ENCODE measurements at places on chromosomes 7 and 10.

GRCh38 chr10:72011468-72011867 lies 47.3 kb downstream of the CHST3 start:
- DNase-seq = no peak

- DNase-seq = no peak
Measured at GRCh38 chr10:120541984-120542383, 85.0 kb downstream of the PLPP4 start.

DNA sequence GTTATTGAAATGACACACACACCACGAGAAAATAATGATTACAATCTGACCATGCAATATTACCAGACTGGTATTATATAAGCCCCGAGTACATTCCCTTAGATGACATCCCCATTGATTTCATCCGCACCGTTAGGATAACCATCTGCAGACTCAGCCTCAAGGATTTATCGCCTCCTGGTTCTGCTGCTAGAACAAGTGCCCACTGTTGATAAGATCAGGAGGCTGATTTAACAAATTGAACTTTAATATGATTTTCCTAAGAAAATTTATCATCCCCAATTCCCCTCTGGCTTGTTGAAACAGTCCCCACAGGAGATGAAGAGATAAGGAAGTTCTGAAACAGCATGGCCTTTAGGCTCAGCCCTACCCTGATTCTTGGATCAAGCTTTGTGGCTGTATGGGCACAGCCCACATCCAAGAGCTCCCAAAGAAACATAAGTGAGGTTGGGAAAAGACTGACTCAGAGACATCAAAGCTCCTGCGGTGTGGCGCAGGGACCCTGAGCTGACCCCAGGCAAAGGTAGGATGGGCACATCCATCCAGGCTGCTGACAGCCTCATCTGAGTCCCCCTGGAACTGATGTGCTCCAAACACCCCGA lies 59.2 kb upstream of the CHCHD3 start:
- no peak for DNase-seq

DNA sequence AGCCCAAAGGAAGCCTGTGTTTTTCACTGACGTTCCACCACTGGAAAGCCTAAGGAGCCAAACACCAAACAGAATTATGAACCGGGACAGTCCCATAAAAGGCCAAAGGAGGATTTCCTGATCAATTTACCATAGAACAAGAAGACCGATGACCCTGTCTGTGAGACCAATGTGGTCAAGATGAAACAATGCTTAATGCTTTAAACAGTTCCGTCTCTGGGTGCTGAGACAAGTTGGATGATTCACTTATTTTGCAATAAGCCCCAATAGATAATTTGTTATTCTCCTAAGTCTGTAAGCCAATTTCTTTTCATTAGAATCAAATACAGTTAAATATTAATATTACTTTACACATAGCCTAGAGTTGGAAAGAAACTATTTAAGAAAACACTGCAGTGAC lies 134.9 kb downstream of the MICU1 start:
- DNase-seq = no peak

GRCh38 chr10:93567277-93568104 lies 1.0 kb downstream of the FFAR4 start:
- no peak for DNase-seq

DNA sequence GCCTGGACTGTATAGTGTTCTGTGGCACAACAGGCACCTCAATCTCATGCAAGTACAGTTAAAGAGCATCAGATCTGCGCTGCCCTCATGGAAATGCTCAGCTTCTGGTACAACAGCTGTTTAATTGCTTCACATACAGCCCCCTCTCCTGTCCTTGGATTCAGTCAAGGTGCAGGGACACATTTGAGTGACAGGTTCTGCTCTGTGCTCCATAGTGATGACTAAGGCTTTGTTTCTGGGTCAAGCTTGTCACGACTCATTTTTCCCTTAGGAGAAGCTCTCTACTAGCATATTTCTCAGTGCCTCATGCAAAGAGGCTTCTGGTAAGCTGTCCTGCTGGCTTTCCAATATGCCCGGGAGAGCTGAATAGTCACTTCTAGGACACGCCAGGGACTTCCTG lies 26.8 kb upstream of the MYO3A start:
- no peak for DNase-seq

GRCh38 chr10:113600569-113600968 lies 47.7 kb downstream of the HABP2 start:
- no peak for DNase-seq

DNA sequence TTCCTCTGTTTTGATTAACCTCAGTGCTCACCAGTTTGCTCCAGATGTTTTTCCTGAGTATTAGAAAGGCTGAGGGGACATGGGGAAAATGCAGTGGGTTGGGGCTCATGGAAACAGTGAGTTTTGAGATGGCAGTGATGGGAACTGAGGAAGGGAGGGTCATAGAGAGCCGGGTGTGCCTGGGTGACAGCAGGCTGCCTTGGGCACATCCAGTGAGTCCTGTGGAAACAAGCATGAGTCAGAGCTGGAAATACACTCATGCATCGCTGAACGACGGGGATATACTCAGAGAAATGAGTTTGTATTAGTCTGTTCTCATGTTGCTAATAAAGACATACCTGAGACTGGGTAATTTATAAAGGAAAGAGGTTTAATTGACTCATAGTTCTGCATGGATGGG lies 202.2 kb downstream of the TMEM178B start:
- DNase-seq = no peak

DNA sequence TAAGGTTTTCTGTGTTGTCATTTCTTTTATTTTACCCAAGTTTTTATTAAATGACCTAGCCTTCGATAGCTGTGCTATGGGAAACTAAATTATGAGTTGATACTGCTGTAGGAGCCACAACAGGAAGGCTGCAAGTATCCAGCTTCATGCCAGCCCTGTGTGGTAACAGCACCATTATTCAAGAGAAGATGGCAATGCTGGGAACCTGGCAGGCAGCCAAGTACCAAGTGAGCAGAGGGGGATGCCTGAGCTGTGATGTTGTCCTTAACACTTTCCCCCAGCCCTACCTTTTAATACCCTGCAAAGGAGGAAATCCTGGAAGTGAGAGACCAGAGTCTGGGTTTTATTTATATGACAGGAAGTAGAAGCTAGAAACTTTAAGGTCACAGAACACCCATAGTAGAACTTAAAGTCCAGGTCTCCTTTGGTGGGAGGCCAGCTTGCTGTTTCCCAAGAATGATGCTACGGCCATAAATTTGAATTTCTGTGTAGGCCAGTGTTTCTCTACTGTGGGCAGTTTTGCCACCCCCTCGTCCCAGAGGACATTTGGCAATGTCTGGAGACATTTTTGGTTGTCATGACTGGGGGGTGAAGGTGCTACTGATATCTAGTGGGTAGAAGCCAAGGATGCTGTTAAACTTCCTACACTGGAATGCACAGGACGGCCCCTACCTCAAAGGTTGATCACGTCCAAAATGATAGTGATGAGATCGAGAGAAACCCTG lies 9.2 kb upstream of the ATXN7L1 start:
- no peak for DNase-seq

DNA sequence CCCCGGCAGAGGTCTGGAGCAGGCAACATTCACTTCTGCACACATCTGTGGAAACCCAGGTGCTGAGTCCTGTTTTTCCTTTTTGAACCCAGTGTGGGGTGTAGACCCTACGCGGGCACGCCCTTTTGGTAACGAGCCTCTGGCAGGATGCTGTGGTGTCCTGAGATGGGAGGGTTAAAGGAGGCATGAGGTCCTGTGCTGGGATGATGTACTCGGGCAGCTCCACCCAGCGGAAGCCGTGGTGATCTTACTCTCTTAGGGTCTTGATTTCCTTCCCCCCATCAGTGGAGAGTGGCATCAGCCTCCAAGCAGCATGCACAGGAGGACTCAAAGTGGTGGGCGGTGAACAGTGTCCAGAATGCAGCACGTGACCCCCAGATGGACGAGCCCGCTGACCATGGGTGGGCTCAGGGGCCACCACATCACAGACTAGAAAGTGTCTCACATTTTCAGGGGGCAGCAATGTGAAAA lies 148.6 kb downstream of the DNAJB6 start:
- no peak for DNase-seq

DNA sequence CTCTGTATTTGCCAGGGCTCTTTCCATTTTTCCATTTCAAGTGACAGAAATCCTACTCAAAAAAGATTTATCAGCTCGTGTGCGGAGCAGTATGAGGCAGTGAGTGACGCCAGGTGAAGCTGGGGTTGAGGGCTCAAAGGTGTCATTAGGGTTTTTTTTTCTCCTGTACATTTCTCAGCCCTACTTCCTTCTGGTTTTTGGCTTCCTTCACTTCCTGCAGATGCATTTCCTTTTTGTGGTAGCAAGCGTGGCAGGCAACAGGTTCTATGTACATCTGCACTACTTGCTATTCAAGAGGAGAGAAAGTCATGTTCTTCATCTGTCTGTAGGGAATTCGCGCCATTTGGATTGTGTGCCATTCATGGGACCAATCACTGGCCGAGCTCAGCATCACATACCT lies 52.8 kb upstream of the AOAH start:
- DNase-seq = peak; percentile 43

- no peak for DNase-seq
Measured at GRCh38 chr10:6579183-6579903, 733 bp downstream of the PRKCQ start.

DNA sequence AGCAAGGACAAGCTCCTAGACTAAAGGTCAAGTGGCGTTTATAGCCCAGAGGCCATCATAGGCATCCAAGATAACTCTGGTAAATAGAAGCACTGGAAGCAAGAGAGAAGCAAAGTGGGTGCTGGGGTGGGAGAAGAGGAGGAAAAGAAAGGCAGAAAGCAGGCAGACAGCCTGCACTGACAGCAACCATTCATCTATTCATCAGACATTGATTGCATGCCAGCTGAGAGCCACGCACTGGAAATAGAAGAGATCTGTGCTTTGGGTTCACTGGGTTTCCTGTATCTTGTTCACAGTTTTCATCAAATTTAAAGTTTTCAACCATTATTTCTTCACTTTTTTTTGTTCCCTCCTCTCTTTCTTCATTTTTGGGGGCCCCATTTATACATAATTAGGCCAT lies 4.7 kb upstream of the SLIT1 start:
- no peak for DNase-seq

- DNase-seq = no peak
Measured at GRCh38 chr10:12980713-12981306, 20.7 kb downstream of the CCDC3 start.

DNA sequence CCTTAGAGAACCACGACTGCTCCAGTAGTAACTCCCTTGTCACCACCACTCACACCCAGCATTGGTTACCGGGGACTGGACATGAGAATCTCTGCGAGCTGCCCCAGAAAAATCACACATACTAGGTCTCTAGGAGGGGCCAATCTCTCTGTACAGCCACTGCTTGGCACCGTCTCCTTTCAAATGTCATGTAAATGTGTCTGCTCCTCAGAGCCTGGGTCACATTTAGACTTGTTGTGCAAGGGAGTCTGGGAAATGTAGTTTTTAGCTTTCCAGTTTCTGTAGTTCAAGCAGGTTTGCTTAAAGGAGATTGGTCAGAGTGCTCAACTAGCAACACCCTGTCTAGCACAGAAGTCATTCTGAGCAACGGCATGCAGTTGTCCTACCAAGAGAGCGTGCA lies 60.0 kb downstream of the CHN2 start:
- DNase-seq = no peak

DNA sequence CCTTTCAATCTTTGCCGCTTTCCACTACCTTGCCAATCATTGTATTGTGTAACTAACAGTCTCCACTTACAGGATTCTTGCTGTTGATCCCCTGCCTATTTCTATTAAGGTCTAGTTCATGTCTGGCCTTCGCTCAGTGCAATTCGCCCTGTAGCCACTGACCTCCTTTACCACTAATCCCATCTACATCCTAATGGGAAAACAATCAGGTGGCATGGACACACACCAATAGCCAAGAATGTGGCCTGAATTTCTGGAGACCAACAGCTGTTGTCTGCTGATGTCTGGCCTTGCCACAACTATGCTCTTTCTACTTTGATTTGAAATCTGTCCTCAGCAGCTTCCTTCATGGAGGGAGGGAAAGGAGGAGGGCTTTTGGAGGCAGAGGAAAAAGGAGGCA lies 546.2 kb downstream of the SORCS3 start:
- DNase-seq = no peak

- peak; percentile 30 for DNase-seq
Measured at GRCh38 chr10:86688398-86688921, 20.1 kb downstream of the LDB3 start.

- DNase-seq = no peak
Measured at GRCh38 chr7:147096629-147097028, 980.0 kb downstream of the CNTNAP2 start.

- no peak for DNase-seq
Measured at GRCh38 chr7:117157241-117158209, 165.3 kb downstream of the WNT2 start.

GRCh38 chr10:63374991-63375390 lies 90.8 kb downstream of the JMJD1C start:
- DNase-seq = no peak

DNA sequence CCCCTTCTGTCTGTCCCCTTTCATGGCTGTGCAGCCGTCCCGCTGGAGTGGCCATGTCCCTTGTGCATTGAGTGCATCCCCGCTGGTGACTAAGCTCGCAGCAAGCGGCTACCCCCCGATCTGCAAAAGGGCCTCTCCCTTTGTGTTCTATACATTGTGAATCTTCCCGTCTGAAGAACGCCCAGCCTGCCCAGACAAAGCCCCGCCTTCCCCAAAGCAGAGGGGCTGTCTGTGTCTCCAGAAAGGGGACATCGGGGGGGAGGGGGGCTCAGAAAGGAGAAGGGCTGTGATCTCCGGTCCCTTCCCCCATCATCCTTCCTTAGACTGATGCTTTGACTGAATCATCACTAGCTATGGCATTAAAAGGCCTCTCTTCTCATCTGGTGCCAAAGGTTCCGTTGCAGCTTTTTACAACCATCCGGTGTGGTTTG lies 11.9 kb downstream of the NPTX2 start:
- no peak for DNase-seq

- DNase-seq = no peak
Measured at GRCh38 chr10:123567984-123568739, 98.0 kb upstream of the GPR26 start.

DNA sequence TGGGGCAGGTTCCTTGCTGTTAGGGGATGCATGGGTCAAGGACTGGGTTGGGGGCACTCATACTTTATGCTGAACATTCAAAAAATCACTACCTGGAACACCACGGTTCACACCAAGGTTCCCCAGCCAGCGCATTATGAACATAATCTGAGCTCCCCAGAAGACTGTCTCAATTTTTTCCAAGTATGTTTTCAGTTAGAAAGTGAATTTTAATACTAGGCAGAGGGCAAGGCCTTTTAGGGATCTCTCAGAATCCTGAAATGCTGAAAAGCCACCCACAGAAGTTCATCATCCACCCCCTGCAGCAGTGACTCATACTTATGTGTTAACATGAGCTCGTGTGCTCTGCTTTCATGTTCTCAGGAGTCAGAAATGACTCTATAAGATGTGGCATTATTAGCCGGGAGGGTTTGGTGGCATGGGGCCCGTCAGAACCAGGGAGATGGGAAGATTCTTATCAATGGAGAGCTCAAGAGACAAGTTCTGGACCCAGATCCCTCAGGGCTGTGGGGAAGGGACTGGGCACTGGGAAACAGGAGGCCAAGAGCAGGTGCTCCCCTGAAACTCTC lies 185.2 kb upstream of the ITGB1 start:
- DNase-seq = peak; percentile 34

- DNase-seq = no peak
Measured at GRCh38 chr7:148084138-148084537, 506.4 kb upstream of the C7orf33 start.
